ENCODE measurements at places on chromosomes 5 and 9. TPM values are rescaled to one million over a fixed set of nuclear protein-coding genes. Genes with fewer than 3 reads are reported as not detected.

Gene SLC1A1
- total RNA-seq, result 5.5 TPM

Gene UBAC1
- total RNA-seq, result 48.4 TPM

Gene PCDHGA2
- total RNA-seq, result 0.12 TPM

DNA sequence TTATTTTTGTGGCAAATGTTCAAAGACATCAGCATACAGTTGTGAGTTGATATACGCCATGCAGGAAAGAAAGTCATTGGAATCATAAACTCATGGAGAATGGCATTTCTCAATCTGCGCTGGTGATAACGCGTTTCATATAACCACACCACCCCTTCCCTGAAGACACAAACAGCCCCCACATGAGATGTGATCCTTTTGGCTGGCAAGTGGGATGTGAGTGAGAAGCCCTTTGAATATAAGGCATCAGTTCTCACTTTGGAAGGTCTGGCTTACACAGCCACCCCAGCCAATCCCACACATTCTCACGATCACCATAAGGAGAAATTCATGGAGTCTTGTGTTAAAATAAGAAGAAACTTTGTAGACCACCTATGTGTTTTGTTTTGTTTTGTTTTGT lies 725.0 kb downstream of the PRELID2 start:
- DNase-seq, result no peak

DNA sequence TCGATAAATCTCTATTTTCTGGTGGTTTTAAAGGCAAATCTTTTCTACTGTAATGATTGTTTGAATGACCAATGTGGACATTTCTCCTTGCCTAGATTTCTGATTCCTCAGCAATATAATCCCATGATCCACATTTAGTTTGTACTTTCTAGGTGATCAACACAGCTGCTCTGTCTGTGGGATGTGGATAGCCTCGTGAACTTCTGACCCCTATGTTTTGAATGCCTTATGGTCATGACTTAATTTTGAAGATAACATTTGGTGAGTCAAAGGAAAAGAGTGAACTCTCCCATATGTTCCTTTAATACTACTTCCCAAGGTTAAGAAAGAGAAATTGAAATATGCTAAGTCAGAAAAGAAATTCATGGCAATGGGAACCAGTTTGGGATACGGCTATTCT lies 147.5 kb downstream of the CAVIN4 start:
- no peak for DNase-seq

- DNase-seq, result no peak
Measured at GRCh38 chr5:76622076-76622475, 1.1 kb downstream of the F2RL2 start.

GRCh38 chr5:83473346-83474160 lies 2.0 kb downstream of the VCAN start:
- DNase-seq, result peak; percentile 99

DNA sequence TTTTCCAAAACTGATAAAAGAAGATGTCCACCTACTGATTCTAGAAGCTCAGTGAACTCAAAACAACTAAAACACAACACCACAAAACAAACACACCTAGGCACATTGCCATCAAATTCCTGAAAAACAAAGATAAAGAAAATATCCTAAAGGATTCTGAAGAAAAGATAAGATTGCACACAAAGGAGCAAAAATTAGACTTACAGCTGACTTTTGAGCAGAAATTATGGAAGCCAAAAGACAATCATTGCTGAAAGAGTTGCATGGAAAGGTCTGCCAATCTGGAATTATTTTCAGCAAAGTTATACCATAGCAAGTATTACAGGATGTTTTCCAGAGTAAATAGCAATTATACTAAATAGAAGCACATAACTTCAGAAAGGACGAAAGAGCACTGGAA lies 128.2 kb upstream of the IRX2 start:
- DNase-seq, result no peak

Data from endodermal cell (in vitro differentiated cells).